ENCODE measurements at places on chromosomes 4 and X.

- DNase-seq, result peak; percentile 93
These were observed 101.5 kb downstream of the MGST2 start for GRCh38 chr4:139767168-139767567.

DNA sequence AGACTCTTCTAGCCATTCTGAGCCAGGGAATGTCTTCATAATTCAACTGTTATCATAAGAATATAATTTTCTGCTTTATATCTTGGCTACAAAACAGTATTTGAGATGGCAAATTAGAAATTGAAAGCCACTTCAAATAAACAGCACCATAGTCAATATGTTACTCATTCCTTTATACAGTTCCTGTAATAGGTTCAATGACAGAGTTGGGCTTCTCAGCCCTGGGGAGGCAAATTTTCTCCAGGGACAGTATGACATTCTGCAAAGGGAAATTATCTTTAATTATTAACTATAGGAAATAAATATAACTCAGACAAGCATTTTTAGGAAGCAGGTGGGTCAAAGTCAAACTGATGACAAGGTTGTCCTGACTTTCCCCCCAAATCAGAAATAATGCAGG, 71.9 kb upstream of the RPS6KA6 start:
- DNase-seq, result no peak

GRCh38 chr4:52296341-52296740, 245.2 kb downstream of the SPATA18 start:
- DNase-seq, result no peak

DNA sequence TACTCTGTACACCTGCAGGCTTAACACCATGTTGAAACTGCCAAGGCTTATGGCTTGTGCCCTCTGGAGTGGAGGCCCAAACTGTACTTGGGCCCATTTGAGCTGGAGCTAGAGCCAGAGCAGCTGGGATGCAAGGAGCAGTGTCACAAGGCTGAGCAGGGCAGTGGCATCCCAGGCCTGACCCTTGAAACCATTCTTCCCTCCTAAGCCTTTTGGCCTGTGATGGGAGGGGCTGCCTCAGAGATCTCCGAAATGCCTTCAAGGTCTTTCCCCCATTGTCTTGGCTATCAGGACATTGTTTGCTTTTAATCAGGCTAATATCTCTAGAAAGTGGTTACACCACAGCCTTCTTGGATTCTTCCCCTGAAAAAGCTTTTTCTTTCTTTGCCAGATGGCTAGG, 10.9 kb upstream of the PNMA5 start:
- DNase-seq, result no peak

- DNase-seq, result no peak
These were observed 67.7 kb upstream of the PRDM5 start for GRCh38 chr4:120990246-120990645.

DNA sequence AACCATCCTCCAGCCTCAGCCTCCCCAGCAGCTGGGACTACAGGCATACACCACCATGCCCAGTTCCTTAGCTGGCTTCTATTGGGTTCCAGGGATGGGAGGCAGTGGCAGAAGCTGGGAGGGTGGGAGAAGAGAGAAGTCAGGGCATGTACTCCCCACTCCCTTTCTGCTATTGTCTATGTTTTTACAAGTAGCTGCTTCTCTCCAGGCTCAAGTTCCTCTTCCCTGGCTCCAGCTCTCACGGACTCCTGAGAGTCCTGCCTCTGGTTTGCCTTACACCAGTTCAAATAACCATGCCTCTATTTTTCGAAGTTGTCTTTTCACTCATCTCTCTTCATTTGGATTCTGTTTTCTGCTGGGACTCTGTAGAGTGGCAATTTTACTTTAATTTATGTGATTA, 2.9 kb downstream of the TBC1D9 start:
- no peak for DNase-seq

- no peak for DNase-seq
These were observed 296.6 kb upstream of the DIPK2B start for GRCh38 chrX:45497290-45497689.

GRCh38 chr4:20638825-20639224, 61.4 kb upstream of the PACRGL start:
- no peak for DNase-seq

Data from fibroblast of skin of abdomen (primary cell).